ENCODE measurements at places on chromosomes 4 and X.

- DNase-seq = no peak
These were observed 167.8 kb upstream of the GK2 start for GRCh38 chr4:79575709-79576428.

DNA sequence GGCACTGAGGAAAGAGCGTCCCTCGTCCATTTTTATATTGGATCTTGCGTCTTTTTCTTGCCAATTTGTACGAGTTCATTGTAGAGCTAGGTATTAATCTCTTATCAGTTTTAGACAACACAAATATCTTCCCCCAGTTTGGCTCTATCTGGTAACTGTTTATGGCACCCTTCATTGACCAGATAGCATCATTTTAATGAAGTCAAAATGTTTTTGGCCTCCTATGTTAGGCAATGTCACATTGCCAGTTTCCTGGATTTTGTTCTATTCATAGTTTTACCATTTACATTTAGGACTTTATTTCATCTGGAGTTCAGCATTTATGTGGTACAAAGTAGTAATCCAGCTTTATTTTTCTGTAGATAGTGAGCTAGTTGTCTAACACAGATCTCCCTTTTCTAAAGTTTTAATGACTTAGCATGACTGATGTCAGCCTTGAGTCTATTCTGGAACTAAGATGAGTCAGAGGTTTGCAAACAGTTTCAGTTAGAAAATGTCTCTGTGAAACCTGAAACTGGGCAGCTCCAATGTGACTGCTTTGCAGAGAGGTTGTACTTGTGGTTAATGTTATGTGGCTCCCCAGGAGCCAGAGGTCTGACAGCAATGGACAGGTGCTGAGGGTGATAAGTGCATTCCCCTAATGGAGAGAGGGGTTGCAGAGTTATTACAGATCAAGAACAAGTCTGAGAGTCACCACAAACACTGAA lies 5.3 kb upstream of the STBD1 start:
- DNase-seq = no peak

GRCh38 chr4:179631321-179631720 lies 2189.1 kb upstream of the AGA start:
- DNase-seq = no peak

GRCh38 chrX:30577362-30577991 lies at the start of gene TASL:
TSS of gene TASL (minus strand) at chrX:30577766. CDS start at chrX:30560355, 17,411 bp downstream.
- no peak for DNase-seq

DNA sequence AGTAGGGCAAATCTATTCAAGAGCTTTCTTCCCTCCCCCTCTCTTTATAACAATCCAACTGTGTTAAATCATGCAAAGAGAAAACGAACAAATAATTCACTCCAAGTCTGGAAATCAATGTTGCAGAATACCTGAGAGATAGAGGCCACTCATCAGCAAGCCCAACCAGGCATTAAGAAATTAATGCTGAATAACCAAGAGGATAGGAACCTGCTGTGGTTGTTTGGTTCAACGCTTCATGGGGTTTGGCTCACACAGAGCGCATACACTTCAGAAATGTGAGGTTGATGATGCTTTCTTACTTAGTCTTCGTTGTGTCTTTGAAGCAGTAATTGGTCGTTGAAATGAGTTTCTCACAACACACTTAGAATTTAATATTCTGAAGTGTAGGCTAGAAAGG lies 1540.0 kb upstream of the PABPC4L start:
- DNase-seq = no peak

GRCh38 chrX:119817130-119817690 lies 25.8 kb upstream of the RPL39 start:
- DNase-seq = no peak

- no peak for DNase-seq
These were observed 235.3 kb downstream of the GPAT3 start for GRCh38 chr4:83771113-83771705.

GRCh38 chrX:97039363-97040029 lies 155.8 kb downstream of the RPA4 start:
- DNase-seq = no peak

- no peak for DNase-seq
These were observed 67.1 kb downstream of the CC2D2A start for GRCh38 chr4:15536552-15537499.

GRCh38 chrX:1537031-1537715 lies at the start of gene P2RY8:
TSS of gene P2RY8 (minus strand) at chrX:1537185. CDS start at chrX:1466558, 70,627 bp downstream.
- peak; percentile 59 for DNase-seq

DNA sequence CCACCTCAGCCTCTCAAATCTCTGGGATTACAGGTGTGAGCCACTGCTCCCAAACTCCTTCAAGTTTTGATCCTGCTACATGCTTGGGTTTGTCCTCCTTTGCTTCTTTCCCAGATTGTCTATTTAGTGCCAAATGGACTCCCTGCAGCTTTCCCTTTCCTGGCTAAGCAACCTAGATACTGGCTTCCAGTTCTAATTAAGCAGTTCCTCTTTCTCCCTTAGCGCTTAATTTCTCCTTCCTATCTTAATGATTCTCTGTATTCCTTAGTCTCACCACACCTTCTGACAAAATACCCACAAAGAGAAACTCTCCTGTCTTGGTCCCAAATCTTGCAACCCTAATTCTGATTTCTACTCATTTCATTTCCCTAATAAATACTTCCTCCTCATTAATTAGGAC lies 7.8 kb downstream of the RXFP1 start:
- DNase-seq = no peak

DNA sequence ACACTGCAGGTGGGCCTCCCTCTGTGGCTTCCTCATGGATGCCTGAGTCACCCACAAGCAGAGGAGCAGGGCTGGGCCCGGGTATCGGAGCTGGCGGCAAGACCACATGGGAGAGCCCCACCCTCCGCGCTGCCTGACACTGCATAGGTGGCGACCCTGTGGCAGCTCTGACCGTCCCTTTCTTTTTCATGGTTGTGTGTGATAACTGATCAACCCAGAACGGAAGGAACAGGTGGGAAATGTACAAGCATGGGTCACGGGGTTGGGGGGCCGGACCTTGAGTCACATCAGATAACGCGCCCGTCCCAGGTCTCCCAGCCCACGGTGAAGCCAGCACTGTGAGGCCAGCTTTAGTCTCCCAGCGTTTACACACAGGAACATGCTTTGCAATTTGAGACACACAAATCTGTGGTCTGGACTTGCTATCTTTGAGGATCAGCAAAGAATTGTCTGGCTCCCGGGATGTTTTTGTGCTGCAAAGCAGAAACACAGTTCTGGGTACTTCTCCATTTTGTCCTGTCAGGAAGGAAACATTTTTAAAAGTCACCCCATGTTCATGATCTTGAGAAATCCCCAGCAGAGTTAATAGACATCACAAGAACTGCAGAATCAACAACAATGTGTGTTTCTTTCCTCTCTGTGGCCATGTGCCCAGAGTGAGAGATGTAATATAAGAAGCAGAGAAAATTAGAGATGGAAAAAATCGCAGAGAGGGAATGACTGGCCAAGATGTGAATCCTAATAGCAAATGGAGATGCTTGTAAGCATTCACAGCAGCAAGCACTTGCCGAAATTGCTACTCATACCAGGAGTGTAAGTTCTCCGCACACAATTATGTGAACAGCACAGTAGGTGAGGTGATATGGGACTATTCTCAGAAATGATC lies 70.1 kb upstream of the CBR4 start:
- DNase-seq = no peak

- no peak for DNase-seq
These were observed 49.1 kb upstream of the MSANTD1 start for GRCh38 chr4:3199653-3200422.

- DNase-seq = no peak
These were observed 20.5 kb downstream of the ANOS1 start for GRCh38 chrX:8711401-8711800.

DNA sequence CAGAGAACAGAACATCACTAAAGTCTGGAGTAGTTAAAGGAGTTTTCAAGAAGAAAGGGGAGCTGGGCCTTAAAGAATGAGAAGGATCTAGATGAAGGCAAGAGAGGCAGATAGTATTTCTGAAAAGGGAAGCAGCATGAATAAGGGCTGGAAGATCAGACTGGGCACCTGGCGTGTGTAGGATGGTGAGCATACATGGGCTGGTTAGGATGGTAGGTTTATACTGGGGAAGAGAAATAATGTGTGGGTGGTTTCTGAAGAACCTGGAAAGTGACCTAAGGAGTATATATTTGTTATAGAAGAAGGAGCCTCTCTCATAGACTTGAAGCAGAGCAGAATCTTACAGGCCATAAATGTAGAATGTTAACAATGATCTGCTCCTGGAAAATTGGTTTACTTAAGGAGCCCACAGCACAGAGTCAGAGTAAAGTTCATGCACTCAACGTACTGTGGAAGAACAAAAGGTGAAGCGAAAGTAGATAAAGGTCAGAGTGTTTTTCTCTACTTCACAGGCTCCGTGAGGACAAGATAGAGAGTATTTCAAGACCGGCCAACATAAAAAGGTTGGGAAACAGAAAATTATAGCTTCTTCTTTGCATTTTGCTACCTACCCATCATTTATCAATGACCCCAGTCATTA lies 35.8 kb downstream of the MBNL3 start:
- no peak for DNase-seq

DNA sequence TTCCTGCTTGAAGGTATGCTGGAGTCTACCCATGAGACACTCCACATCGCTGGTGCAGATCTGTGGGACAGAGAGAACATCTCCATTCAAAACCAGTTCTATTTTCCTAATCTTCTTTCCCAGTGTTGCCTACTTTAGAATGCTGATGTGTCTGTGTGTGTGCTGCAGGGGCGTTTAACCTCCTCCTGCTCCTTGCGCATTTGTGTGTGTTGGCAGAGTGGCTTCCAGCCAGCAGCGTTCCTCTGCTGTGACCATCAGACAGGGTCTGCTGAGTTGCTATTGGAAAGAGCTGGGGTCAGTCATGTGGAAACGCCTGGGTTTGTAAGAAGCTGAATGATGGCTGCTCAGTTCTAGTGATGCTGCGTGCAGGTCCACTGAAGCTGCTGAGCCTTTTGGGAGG lies 223.6 kb downstream of the RBMX2 start:
- no peak for DNase-seq

DNA sequence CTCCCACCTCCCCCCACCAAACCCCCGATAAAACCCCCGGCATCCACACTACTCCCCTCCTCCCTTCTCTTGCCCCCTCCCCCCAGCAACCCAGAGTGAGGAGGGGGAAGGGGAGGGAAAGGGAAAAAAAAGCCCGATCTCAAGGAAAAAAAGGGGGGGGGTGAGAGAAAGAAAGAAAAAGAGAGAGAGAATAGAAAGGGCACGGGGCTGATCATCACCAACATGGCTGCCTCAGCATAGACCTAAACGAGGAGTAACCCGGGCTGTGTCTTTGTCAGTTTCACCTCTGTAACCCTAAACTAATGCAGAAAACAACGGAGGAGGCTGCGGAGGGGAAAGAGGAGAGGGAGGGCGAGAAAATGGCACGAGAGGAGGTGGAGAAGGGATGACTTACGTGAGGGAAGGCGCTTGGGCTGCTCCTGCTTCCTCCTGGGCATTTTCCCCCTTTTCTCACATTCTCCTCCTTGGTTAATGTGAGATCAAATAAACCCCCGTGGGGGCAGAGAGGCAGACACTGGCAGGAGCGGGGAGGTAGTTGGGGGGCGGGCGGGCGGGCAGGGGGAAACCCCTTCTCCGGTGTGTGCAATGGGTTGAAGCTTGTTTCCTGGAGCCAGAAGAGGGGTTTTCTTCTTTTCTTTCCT lies 532 bp downstream of the ZNF827 start:
- DNase-seq = peak; percentile 13
